ENCODE measurements at places on chromosomes 5 and 9.

DNA sequence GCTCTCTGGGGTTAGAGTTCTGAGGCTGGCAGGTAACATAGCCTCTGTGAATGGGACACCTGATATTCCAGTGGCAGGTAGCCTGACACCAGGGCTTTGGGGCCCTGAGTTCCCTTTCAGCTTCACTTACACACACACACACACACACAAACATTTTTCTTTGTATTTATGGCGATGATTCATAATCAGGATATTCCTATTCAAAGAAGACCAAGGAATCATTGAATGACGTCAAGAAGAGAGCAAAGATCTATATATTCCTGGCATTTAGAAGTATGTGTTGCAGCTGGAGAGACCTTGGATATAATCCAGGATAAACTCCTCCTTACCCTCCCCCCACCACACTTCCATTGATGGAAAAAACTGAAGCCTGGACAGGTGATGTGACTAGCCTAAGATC, 7.9 kb upstream of the ENTREP1 start:
- DNase-seq: no peak

DNA sequence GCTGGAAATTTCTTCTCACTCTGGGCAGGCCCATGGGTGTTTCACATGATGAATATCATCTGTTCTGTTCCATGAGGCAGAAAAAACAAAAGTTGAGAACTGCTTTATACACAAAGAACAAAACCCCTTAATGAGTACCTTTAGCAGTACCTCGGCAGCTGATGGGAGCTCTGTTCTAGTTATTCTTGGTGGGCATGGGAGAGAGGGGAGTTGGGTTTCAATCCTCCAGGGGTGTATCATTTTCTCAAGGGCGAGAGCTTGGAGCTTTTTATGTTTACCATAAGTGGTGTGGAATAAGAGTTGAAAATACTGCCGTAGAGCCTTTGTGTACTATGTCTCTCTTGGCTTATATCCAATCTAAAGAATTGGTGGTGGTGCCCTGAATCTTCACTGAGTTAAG, 103.3 kb upstream of the ZNF608 start:
- DNase-seq: no peak

DNA sequence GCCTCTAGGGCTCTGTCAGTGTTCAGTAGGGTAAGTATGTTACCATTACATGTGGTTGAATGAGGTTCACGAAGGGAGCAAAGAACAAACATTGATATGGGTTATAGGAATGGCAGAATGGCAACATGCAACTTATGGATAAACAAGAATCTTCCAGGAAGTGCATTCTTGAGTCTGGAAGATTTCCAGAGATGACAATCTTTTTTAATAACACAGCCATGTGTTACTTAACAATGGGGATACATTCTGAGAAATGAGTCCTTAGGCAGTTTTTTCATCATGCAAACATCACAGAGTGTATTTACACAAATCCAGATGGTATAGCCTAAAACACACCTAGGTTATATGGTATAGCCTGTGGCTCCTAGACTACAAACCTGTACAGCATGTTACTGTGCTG, 9.1 kb upstream of the SLC28A3 start:
- no peak for DNase-seq

DNA sequence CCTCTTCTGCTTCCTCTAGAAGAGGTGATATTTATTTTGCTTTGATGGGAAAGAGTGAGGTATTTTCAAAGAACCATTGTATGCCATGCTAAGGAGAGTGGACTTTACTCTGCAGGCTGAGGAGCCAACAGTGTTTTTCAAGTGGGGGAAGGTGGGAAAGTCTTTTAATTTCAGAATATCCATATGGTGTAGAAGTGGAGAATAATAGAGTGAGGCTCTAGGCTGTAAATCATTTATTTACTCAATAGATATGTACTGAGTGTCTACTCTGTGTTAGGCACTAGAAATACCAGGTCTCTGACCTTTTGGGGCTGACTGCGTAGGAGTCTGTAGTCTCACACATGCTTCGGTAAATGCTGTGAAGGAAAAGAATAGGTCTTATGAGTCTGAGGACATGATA, 30.7 kb upstream of the TENT2 start:
- DNase-seq: no peak

GRCh38 chr9:129111528-129112151, 425 bp downstream of the PTPA start:
- no peak for DNase-seq

DNA sequence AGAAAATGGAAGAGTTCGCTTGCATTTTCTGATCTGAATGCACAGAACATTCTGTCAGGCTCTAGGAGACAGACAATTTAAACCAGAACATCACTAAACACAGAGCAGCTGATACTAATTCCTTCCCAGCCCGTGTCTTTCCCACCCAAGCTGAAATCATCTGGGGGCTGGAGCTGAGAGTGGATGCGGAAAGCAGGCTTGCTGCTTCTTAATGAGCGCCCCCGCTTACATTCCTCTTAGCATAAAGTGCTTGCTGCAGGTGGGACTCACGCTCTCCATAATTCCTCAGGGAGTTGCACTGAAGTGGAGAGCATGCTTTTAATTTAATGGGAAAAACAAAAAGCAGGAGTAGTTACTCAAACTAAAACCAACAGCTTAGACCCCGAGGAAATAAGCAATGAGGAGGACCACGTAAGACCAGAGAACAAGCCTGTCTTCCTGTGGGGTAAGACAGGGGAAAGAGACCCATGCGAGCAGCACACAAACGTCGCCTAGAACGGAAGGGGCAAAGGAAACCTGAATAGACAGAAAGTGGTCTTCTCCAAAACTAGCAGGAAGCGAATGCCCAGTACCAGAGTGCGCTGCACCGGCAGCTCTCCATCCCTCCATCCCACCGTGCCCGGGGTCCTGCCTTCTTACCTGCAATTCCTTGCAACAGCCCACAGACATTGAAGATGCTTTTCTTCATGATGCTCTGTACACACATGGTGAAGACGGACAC, 139.3 kb downstream of the LHFPL2 start:
- no peak for DNase-seq

DNA sequence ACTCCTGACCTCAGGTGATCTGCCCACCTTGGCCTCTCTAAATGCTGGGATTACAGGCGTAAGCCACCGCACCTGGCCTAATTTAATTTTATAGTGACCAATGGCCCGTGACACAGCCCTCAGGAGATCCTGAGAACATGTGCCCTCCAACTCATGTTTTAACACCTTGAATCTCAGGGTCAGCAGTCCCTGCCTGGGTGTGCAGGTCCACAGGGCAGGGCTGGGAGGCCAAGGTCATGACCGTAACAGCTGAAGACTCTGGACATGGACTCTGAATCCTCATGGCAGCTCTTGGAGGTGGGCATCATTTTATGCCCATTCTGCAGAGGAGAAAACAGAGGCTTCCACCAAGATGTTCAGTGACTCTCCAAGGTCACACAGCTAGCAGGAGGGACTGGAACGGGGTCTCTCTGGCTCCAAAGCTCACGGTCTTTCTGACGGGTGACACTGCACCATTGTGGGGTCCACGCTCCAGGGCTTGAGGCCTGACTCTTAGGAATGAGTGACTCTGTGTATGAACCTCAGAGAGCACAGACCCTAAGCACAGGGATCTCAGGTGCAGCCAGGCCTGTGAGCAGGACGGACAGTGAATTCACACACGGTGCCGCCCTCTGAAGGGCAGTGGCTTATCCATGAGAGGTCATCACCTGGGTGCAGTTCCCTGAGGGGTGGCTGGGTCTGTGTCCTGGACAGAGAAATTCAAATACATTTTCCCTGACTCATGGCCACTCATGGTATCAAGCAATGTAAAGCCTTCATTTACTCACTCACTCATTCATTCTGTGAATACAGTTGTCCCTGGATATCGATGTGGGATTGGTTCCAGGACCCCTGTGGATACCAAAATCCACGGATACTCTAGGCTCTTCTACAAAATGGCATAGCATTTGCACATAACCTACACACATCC, 32.8 kb upstream of the LAMC3 start:
- no peak for DNase-seq

- DNase-seq: no peak
Observed at GRCh38 chr9:15824310-15824709, 271.5 kb downstream of the CCDC171 start.

- no peak for DNase-seq
Observed at GRCh38 chr9:911005-911404, 65.5 kb upstream of the DMRT3 start.

DNA sequence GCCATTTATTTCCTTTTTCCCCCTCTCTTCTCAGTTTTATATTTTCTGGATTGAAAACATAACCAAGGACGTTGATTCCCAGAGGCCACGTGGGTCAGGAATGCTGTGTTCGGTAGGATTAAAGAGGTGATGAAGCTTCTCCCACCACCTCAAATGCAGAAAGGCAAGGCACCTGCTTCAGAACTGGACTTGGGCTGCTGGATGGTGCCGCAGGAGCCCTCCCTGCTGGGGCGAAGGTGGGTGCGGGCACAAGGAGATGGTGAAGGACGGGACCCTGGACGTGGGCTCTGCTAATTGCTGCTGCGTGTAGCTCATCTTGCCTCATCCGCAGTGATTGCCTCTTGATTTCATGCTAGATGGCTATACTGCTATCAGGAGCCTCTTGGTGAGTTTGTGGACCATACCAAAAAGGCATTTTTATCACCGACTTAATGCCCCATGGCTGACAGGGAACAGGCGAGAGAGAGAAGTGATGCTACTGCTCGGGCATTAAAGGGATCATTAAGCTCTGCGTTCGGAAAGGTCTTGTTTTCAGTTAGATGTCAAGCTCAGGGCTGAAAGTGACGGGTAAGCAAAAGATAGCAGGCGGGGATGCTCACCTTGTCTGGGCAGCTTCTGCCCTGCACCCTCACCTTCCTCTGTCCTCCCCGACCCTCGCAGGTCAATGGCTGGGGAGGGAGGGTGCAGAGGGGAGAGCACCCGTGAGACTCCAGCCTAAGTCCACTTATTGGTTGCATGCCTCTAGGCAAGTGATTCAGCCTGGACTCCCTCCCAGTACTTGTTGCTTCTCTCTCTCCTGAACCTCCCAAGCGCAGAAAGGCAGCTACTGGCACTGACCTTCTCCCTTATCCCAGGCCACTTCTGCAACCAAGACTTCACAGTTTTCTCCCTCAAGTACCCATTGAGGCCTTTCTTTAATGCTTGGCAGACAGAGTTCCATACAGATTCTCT, 71.6 kb upstream of the FSTL4 start:
- no peak for DNase-seq

GRCh38 chr5:90279091-90279490, 130.5 kb downstream of the CETN3 start:
- no peak for DNase-seq

DNA sequence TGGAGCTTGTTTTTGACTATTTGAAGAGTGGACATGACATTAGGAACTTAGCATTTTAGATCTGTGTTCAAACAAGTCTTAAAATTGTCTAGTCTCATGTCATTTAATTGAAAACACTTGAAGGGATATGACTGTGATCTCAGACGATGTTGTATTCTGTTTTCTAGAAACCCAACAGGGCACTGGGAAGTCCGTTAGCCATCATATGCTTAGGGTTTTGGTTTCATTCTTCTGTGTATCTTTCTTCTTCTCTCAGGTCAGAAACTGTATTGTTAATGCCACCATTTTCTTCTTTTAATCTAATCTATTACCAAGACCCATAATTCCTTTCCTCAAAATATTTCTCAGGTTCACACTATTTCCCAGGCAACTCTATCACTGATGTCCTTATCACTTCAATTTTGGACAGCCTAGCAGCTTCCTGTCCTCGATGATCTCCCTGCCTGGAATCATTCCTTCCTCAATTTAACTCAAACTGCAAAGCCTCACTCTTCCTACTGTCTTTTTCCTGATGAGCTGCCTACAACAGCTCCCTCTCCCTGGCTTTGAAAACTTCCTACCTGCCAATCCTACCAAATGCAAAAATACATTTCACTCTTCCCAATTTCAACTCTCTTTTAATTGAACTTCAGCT, 77.7 kb downstream of the MEF2C start:
- DNase-seq: no peak

GRCh38 chr9:117233016-117233415, 181.8 kb downstream of the ASTN2 start:
- no peak for DNase-seq

DNA sequence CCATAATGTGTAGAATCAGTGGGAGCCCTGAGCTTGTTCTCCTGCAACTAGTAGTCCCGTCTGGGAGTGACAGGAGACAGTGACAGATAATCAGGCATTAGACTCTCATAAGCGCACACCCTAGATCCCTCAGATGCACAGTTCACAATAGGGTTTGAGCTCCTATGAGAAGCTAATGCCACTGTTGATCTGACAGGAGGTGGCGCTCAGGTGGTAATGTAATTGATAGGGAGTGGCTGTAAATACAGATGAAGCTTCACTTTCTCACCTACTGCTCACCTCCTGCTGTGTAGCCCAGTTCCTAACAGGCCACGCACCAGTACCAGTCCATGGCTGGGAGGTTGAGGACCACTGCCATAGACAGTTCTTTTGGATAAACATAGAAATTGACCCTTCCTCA, 188.7 kb downstream of the ROR2 start:
- DNase-seq: no peak

DNA sequence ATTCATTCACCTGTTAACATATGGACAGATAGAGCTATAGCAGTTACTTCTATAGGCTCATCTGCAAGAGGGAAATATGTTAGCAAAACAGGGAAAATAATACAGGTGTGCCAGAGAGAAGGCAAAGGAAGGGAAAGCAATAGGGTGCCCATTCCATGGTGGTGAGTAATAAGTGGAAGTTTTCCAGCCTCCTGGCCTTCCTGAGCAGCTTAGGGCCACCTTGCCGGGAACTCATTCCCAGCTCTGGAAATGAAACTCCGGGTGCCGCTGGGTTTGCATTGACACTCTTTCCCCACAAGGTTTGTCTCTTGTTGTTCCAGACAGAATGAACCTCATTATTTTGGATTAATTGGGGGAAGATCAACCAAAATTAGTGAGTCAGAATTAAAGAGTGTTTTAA, 58.4 kb downstream of the SLC1A3 start:
- DNase-seq: no peak

- DNase-seq: peak; percentile 40
Observed at GRCh38 chr9:35258660-35259474, 97.1 kb downstream of the UNC13B start.

DNA sequence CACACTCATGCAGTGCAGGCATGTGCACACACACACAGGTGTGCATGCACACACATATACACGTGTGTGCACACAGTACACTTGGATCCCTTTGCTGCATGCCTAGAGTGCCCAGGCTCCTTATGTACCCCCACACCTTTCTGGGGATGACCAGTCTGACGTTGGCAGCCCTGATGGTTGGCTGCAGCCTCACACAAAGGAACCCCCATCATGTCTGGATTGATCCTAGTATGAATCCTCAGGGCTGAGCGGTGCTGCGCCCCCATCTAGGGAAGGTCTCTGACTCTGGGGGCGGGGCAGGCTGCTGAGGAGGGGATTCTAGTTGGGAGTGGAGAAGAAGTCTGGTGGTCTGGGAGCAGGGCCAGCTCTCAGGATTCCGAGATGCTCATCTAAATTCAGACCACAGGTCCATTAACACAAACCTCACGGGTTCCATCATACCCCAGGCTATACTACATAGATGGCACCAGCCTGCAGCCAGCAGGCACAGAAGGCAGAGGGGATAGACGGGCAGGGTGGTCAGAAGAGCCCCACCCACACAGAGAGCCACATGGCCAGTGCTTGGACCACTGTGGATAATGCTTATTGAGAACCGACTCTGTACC, 50.5 kb upstream of the OLFM1 start:
- no peak for DNase-seq

GRCh38 chr9:22169727-22170503, 160.8 kb upstream of the CDKN2B start:
- peak; percentile 90 for DNase-seq
